HFF-Myc (cell line): ENCODE measurements at places on chromosomes 1 and 21.

DNA sequence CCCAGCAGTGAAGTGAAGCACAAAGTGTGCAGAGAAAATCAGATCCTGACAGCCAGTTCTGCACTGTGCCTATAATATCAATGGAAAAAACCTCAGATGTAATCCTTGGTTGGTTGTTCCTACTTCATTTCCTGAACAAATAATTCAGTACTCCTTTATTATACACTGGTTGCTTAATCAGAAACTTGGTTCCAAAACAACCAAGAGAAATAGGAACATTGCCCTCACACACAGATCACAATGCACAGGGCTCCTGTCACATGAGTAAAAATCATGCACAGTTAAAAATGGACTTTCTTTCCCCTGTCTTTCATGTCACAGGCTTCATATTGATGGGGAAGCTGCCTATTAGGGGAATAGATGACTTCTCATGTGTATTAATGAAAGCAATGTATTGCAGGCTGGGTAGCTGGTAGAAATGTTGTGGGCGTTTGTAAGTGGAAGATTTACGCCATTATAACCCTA lies 9.7 kb downstream of the DNASE2B start:
- no peak for DNase-seq

GRCh38 chr1:94821636-94822305 lies 1.6 kb downstream of the SLC44A3 start:
- no peak for DNase-seq

GRCh38 chr1:53878492-53879105 lies 11.0 kb downstream of the YIPF1 start:
- peak; percentile 19 for DNase-seq

DNA sequence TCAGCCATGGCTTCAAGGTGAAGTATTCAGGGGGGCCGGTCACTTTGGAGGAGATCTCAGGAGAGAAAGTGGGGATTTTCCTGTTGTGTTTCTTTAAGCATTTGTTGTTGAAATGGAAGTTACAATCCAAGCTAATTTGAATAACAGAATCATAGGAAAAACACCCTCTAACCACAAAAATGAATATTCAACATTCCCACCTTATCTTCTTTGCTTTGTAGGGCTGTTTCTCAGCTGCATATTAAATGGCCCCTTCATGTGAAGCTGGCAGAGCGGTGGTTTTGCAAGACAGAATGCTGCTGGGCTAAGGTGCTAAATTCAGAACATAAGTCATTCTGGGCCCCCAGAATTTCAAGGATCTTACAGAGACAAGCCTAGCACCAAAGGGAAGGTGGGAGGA lies 279.0 kb downstream of the RRAGC start:
- DNase-seq: no peak

GRCh38 chr1:57041901-57042300 lies 76.1 kb upstream of the C8B start:
- no peak for DNase-seq

- no peak for DNase-seq
Observed at GRCh38 chr1:226577401-226578180, 29.0 kb downstream of the STUM start.

- no peak for DNase-seq
Observed at GRCh38 chr21:41220208-41220733, 52.3 kb downstream of the BACE2 start.

DNA sequence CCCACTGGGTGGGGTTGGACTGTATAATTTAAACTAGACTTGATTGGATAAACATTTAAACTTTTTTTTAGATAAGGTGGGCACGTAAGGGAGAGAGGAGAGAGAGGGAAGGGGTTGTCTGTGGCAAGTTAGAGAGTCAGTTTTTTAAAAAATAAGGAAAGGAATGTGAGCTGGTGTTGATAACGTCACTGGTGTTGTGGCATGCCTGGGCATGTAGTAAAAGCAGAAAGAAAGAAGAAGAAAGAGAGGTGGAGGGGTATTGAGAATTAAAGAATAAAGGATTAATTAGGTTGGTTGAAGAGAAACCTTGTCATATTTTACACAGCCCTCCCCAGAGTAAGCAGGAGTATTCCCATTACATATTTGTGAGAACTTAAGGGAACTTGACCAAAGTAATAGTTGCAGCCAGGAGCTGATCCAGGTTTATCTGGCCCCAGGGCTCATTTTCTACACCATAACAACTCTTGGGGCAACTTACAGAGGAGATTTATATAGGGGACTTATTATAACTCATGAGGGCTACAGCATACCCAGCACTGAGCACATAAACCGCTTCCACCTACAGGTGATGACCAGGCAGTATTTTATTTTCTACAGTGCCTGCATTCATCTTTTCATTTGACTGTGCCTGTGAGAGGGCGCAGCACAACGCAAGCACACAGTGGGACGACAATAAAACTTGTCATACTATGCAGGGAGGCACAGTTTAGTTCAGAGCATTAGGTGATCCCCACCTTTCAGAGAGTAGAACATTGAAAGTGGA lies 70.2 kb downstream of the CCDC30 start:
- DNase-seq: no peak

GRCh38 chr1:170150016-170150415 lies 4.3 kb downstream of the NTMT2 start:
- no peak for DNase-seq

GRCh38 chr21:40686526-40686925 lies 160.4 kb downstream of the DSCAM start:
- no peak for DNase-seq

DNA sequence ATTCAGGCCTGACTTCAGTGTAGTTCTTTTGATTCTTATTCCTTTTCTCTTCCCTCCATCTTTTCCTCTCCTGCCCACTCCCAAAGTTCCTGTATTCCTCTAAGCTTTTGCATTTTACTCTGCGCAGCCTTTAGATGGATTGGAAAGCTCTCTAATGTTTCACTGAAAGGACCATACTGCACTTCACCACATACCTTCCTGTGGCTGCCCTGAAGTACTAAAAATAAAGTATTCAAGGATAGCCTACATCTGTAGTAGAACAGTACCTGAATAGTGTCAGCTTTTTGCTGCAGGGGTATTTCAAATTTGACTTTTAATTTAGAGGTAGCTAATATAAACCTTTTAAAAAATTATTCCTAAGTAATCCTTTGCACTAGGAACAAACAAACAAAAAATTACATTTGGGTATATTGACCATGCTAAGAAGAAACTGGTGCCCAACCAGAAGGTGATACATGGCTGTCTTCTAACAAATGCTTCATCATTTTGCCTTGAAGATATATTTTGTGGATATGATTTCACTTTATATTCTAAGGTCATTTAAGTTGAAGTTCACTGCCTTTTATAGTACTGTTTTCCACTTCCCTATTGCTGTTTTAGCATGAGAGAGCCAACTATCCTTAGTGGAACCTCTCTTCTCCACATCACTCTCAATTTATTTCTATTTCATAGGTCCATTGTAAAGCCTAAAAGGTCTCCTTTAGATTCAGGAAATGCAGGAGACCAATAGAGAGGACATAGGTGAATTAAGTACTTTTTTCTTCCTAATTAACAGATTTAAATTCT lies 22.8 kb downstream of the FAM20B start:
- DNase-seq: no peak

- DNase-seq: no peak
Observed at GRCh38 chr1:7644961-7645750, 125.9 kb upstream of the VAMP3 start.

DNA sequence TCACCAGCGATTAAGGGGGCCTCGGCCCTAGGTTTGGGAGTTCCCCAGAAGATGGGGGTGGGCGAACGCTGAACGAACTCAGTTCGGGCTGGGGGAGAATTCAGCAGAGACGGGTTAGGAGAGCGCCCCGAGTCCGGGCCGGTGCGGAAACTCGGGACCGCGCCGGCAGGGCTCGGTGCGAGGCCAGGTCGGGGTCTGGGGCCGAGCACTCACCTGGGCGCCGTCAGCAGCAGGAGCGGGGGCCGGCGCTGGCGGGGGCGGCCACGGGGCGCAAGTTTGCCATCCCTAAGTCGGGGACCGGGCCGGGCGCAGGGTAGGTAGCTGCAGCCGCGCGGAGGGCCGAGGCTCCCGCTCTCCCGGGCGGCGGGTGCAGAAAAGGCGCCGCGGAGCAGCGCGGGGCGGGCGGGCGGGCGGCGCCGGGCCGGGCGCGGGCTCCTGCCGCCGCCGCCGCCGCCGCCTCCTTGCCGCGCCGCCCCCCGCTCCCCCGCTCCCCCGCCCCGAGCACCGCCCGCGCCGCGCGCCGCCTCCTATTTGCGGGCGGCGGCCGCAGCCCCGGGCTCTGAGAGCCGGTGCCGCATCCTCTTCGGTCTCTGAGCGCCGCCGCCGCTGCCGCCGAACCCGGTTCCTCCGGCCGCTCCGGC lies 349 bp downstream of the ADGRB2 start:
- DNase-seq: no peak

- no peak for DNase-seq
Observed at GRCh38 chr1:245577191-245578157, 422.7 kb downstream of the KIF26B start.

- no peak for DNase-seq
Observed at GRCh38 chr1:221511797-221512196, 230.1 kb downstream of the DUSP10 start.
